Lower lobe of right lung (tissue), 2 donors: ENCODE measurements at places on chromosomes 4 and X. TPM values are rescaled to one million over a fixed set of nuclear protein-coding genes. Genes with fewer than 3 reads are reported as not detected.

CSAG1 gene
- not detected for total RNA-seq

SORBS2 gene
- total RNA-seq = 49.3 TPM

DNA sequence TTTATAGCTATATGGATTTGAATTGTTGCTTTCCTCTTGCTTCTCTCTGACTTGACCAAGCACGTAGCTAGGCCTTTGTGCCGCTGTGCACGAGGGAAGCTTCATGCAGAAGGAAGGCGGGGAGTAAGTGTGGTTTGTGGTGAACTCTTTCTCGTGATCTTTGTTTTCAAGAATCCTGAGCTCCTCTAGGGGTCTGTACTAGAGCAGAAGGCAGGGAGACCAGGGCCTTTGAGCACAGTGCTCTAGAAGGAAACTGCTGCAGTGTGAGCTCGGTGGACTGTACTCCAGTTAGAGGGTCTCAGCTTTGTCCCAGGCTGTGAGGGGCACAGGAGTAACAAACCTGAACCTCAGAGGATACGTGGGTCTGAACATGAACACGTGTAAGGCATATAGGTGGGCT, 49.0 kb downstream of the AGA start:
- no peak for DNase-seq

BMPR1B gene
- total RNA-seq = 6.0 TPM

GRCh38 chr4:128917781-128918180, 108.3 kb downstream of the JADE1 start:
- no peak for DNase-seq

- DNase-seq = no peak
Observed at GRCh38 chr4:174418640-174419212, 103.6 kb downstream of the HPGD start.

- no peak for DNase-seq
Observed at GRCh38 chr4:80142394-80143306, 54.7 kb upstream of the PRDM8 start.

CNKSR2 gene
- total RNA-seq = 4.6 TPM

GRCh38 chrX:112094729-112095128, 12.2 kb upstream of the TRPC5 start:
- DNase-seq = no peak

DNA sequence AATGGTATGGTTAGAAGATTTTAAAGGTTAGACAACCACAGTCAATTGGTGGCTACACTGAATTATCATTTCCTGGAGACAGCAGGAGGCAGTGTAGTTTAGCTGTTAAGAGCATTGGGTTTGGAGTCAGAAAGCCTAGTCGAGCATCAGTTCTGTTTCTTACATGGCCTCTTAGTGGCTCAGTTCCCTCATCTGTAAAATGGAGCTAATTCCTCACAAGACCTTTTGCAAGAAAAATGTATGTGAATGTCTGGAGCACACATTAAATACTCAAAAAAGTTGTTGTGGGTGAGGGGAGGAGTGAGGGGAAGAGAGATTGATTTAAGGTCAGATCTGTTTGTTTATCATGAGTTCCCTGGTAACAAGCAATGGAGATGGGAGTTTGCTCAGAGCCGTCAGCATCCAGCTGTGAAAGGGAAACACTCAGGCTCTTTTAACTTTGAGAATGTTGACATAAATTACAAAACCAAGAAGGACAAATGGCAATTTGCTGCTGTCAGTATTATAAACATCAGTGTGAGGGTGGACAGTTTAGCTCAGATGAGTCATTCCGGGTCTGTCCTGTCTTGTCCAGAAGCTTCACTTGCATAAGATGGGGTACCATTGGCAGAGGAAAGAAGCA, 98.2 kb upstream of the PGRMC2 start:
- DNase-seq = no peak

OTC gene
- 0.71 TPM for total RNA-seq

NCAPG gene
- total RNA-seq = 2.2 TPM

DNA sequence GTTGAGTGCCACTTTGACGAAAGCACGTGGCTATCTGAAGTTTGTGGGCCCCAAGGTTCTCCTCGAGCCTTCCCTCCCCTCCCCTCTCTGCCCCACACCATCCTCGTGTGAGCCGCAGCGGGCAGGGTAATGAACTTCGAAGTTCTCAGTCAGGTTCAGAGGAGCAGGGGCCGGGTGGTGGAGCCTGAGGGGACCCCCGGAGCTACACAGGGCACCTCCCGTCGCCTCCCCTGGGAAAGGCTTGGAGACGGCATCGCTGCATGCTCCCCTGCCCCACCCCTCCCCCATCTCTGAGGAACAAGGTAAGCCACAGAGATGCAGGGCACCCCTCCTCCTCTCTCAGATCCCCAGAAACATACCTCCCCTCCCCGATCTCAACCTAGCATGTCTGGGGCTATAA, 2.8 kb upstream of the NKX1-1 start:
- DNase-seq = peak; percentile 45

GRCh38 chrX:39058724-39059123, 257.5 kb downstream of the MID1IP1 start:
- DNase-seq = no peak

GBA3 gene
- 1.0 TPM for total RNA-seq

GRCh38 chrX:24276015-24276414, 37.9 kb downstream of the SUPT20HL2 start:
- DNase-seq = no peak

MAGEB2 gene
- not detected for total RNA-seq

MYOZ2 gene
- total RNA-seq = not detected
